PC-9 (cell line): ENCODE measurements at places on chromosomes 13 and 19. TPM values are rescaled to one million over a fixed set of nuclear protein-coding genes. Genes with fewer than 3 reads are reported as not detected.

- no peak for DNase-seq
Observed at GRCh38 chr13:25171517-25172302, at the start of gene AMER2. Gene AMER2, minus strand, starts transcription at chr13:25172288. Its CDS starts 669 bp downstream, at chr13:25171619.

- DNase-seq, result no peak
Observed at GRCh38 chr13:101406791-101407190, 9.5 kb downstream of the NALCN start.

DNA sequence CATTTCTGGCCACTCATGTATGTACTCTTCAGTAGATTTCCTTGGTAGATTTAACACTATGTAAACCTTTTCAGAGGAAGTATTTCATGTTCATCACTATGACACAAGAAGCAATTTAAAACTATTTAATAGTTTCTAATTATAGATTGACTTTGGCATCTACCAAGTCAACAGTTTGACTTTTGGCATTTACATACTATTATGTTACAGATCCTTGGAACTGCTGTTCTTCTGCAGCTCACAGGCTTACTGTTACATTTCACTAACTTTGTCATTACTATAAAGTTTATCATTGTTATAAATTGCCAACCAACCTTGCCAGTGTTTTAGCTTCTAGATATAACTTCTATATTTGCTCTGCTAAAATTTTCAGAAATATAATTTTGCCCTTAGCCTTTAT is 18.7 kb downstream of the SUPT20H start:
- DNase-seq, result no peak

- DNase-seq, result no peak
Observed at GRCh38 chr19:54389553-54389952, 24.8 kb upstream of the LAIR1 start.

- no peak for DNase-seq
Observed at GRCh38 chr19:2841855-2842574, 740 bp downstream of the ZNF555 start.

DNA sequence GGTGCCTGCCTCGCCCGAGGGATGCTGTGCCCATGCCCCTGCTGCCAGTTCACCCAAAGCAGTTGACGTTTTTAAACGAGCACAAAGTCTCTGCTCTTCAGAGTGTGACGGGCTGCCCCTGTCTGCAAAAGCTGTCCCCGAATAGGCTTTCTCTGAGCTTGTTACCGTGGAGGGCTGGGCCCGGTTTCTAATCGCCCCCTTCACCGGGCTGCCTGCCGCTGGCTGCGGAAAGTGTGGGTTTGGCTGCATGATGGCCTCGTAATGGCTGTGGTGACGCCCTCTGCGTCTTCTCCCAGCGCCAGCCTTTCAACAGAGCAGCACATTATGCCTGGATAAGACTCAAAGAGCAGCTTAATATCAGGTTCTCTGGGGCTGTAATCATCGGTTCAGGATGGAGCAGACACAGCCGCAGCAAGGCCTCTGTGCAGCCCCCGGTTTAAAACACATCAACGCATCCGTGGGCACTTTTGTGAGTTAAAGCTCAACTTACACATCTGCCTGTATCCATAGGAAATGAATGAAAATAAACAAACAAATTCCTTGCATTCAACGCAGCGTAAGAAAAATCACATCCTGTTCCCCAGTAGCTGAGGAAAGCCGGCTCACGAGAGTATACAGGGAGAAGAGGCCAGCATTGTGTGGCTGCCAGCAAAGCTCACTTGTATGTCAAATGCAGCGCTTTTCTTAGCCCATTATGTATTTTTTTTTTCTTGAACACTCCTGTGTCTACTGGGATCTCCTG is 166.4 kb upstream of the SOX1 start:
- DNase-seq, result no peak

DNA sequence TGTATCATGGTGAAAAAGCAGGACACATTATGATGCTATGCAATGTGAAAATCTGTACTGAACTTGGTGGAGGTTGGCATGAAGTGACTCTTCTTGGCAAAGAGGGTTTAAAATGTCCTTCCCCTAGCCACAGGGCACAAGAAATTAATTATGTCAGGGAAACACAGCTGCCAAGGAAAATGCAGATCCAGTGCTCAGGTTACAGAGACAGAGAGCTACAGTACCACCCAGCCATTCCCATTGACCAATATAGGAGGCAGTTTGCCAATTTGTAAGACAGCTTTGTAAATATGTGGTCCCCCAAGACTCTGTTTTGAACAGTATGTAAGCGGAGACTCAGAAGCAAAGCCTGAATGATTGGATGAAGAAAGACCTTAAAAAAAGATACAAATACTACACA is 69.4 kb upstream of the KLF12 start:
- DNase-seq, result no peak

DNA sequence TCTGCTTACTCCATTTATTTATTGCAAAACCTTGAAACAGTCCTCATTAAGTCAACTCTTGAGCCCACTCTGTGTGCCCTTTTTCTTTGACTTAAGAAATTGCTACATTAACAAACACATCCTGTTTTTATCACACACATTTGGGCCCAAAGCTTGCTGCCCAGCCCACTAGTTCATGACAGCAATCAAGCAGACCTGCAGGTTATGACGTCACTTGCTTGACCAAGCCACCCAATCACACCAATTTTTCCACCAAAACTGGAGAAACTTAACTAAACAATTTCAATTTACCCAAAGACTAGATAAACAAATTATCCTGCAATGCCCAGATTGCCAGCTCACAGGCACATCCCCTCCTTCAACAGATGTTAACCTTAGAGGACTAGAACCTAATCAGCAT is 120.7 kb downstream of the ZNF429 start:
- no peak for DNase-seq

GRCh38 chr19:1062387-1063029 is 4.5 kb upstream of the ARHGAP45 start:
- no peak for DNase-seq

GRCh38 chr13:48505012-48505411 is 27.9 kb downstream of the RCBTB2 start:
- no peak for DNase-seq

Gene SIPA1L3
- total RNA-seq, result 53.4 and 55.2 TPM in 2 replicates

Gene SIGLEC6
- total RNA-seq, result not detected in 2 replicates

Gene ZNF382
- total RNA-seq, result 0.55 TPM in 1 of 2 replicates, not detected in the other
